Hematopoietic multipotent progenitor cell treated with erythropoietin and hydrocortisone succinate and interleukin-3 and kit ligand, for 6 days (in vitro differentiated cells): ENCODE measurements at places on chromosomes 6 and 20.

DNA sequence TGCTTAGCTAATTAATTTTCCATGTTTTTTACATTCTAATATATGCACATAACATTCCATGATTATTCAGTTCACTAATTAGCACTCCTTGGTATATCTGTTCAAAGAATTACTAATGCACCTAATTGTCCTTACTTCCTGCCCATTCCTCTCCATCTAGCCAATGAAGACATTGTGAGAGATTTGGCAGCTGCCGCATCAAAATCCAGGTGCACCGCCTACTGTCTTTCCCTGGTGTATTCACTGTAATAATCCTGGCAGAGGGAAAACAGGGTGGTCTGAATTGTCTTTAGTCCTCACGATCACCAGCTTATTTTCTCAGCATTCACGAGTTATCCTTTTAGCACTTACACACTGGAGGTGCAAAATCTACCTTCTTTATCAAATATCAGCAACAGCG is 61.0 kb upstream of the SCGN start:
- no peak for DNase-seq

- DNase-seq: no peak
These were observed 63.1 kb upstream of the PTPRT start for GRCh38 chr20:43252761-43253160.

DNA sequence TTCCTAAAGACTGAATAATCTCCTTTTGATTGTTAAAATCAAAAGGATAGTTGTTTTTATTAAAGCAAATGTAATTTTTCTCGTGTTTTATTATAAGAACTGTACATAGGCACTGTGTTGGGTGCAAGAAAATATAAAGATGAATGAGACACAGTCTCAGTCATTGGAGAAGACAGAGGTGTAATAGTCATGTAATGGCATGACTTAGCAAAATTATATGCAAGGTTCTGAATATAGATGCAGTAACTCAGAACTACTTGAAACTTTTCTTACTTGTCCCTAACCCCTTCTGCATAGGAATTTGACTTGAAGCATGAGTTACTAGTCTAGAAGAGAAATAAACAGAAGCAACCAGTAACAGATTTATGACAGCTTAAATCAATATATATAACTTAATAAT is 14.9 kb downstream of the WTAP start:
- DNase-seq: no peak

- no peak for DNase-seq
These were observed 448.6 kb upstream of the SOX4 start for GRCh38 chr6:21144928-21145327.

DNA sequence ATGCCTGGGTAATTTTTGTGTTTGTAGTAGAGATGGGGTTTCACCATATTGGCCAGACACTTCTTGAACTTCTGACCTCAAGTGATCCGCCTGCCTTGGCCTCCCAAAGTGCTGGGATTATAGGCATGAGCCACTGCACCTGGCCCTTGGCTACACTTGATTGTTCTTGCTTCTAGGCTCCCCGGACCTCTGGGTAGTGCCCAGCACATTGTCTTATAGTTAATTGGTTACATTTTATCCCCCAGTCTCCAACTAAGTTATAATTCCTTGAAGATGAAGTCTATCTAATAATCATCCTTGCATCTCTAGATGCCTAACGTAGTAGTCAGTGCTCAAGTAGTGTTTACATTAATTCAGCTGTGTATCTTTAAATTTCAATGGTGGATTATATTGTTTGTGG is 11.8 kb downstream of the SMPDL3A start:
- DNase-seq: no peak

DNA sequence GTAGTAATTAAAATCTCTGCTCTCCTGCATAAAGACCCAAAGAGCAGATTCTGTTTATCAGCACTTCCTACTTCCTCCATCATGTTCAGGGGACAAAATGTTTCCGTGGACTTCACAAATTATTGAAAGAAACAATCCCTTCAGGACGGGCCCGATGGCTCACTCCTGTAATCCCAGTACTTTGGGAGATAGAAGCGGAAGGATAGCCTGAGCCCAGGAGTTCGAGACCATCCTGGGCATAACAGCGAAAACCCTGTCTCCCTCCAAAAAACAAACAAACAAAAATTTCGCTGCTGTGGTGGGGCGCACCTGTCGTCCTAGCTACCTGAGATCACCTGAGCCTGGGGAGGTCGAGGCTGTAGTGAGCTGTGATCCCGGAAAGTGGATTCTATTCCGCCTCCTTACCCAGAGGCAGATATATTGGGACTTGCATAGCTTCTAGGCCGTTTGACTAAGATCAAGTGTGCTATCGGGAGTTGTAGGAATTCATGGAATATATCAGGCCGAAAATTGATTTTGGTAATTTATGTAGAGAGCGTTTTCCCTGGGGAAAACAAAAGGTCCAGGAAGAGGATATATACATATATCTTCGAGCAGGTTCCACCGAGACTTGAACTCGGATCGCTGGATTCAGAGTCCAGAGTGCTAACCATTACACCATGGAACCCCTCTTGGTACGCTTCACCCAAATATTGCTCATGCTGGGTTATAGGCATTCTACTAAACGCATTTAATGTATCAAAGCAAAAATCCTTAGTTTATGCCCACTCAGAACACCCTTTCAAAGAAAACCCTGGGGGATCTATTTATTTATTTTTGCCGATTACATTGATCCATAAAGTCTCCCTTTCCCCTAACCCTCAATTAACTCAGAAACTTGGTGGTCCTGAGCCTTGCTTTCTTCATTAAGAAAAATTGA is 74.5 kb upstream of the ZNF184 start:
- peak; percentile 82 for DNase-seq

- no peak for DNase-seq
These were observed 85.2 kb downstream of the SHLD1 start for GRCh38 chr20:5835321-5835821.

DNA sequence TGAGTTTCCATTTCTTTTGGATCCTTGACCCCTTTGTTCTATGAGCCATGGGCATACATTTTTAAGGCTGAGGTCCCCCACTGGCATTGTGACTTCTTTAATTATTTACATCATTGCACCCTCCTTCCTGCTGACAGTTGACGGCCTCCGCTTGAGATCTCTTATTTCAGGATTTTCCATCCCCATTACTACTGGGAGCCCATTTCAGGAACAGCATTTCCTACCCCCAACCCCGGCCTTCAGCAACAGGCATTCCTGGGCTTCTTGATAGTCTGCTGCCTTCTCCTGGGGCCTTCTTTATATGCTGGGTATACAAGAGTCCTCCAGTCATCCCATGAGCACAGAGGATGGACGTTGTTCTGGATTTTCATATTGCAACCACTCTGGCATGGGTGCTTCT is 3.8 kb downstream of the ULBP1 start:
- DNase-seq: no peak

- no peak for DNase-seq
These were observed 153.6 kb upstream of the QKI start for GRCh38 chr6:163260911-163261310.

GRCh38 chr6:144344646-144345045 is 59.5 kb downstream of the UTRN start:
- DNase-seq: peak; percentile 50

DNA sequence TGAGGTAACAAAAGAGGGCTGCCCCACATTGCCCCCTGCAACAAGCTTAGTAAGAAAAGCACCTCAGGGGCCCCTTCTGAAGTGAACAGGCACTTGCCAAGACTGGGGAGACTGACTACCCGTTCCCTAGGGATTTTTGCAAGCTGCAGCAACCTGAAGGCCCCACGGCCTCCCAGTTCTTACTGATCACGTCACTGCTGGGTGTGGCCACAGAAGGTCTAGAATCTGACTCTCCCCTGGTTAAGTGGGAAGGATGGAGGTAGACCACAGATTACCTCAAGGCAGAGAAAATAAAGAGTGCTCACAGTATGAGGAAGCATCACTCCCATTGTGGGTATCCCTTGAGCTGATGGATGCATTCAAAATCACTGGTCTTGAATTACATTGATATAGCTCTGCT is 201.5 kb upstream of the KCNQ5 start:
- no peak for DNase-seq

- DNase-seq: no peak
These were observed 103.1 kb upstream of the NAA20 start for GRCh38 chr20:19913927-19914614.

GRCh38 chr6:38640216-38640909 is 634 bp upstream of the BTBD9 start:
- no peak for DNase-seq

DNA sequence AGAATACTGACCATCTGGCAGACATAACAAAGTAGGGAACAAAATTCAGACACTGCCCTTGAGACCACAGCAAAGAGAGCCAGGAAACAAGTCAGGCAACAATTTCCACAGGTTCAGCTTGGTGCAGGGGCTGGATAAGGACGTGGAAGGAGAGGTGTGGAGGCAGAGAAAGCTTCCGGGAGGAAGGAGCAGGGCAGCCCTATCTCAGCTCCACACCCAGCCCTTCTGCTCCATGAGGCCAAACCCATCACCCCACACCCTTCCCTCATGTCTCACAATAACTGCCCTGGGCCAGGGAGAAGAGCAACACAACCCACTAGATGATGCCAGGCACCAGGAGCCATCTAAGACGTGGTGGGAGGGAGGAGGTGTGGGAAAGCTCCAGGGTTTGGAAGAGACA is 5.8 kb downstream of the SNHG17 start:
- peak; percentile 81 for DNase-seq

DNA sequence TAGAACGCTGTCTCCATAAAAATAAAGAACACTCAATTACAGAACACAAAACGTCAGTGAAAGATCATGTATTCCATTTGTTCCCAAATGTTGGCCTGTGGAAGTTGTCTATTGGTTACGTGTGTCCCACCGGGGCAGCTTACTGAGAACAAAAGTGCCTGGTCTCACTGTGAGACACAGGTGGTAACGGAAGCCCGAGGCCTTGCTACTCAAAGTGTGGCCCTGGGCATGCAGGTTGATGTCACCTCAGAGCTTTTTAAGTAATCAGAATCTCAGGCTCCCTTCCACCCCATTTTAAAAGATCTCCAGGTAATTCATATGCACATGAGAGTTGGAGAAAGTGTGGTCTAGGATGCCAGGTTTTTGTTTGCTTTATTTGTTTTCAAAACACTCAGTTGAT is 422.5 kb upstream of the OPRM1 start:
- DNase-seq: no peak

GRCh38 chr20:35618263-35619131 is 2.9 kb downstream of the SPAG4 start:
- DNase-seq: peak; percentile 53

DNA sequence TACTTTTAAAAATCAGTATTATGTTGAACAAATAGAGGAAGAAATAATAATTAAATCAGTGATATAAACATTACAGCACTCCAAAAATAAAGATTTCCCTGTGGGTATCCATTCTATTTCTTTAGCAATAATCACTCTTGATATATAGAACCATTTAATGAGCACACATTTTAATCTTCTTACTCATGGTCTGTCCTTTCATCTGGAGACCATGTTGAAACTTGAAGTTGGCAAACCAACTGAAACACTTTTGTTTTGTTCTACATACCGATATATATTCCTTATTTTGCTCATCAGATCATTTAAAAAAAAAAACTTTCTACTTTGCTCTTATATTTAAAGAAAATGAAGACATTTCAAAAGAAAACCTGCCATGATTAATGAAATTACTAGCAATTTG is 13.4 kb downstream of the C6orf58 start:
- DNase-seq: no peak

DNA sequence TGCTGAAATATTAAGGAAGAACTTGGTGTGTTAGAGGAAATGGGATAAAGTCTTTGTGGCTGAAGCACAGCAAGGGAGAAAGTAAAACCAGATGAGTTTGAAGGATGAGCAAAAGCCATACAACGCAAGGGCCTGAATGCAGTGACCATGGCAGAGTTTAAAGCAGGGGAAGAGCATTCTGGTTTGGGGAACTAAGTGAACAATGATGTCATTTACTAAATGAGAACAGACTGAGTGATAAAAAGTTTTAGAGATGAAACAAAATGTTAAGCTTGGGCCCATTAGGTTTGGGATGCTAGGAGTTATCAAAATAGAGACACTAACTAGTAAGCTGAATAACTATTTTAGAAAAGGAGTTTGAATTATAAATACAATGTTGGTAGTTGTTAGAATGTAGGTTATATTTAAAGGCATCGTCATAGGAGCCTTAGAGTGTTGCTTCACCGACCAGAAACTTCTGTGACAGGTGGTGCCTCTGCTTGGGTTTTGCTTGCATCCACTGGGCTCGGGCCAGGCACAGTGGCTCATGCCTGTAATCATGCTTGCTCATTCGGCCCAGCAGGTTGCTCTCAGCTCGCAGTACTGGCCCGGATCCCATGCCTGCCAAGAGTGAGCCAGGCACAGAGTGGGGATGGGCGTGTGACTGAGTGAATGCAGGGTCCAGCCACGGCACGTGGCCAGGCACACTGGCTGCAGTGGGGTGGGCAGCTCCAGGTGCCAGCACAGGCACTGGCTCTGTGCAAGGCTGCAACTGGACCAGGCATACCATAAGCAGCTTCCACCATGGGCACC is 37.4 kb upstream of the OPRM1 start:
- DNase-seq: no peak

DNA sequence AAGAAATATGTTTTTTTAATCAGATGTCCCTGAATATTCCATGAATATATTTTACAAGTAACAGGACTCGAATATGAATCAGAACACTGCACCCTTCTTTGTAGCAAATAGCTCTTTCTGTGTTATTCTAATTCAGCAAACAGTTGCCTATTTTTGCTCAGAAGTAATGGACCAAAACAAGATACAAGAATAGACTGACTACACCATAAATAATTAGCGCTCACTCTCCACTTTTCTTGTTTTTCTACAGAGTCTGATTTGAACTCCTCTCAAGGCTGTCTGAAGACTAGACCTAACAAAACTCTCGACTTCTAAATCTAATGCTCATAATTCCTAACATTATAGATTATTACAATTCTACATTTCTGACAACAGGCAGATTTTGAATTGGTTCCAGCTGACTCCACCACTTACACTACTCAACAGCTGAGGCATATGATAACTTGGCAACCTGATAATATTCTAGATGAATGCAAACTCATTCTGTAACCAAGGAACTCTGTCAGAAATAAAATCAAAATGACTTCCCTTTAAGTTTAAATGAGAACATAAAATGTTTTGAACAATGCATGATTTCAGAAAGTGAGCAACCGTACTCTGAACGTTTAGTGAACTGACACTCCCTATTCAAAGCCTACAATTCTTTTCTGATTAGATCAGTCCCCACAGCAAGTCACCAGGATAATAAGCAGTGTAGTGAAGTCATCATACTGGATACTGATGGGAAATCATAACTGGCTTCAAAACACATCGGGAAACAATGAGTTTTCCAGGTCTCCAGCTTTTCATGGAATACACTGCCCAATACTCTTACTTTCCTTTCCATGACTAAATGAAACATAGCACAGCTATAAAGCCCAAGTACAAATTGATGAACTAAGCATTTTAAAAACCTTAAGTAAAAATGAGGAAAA is 114.2 kb upstream of the BEND6 start:
- peak; percentile 11 for DNase-seq
